ENCODE measurements at places on chromosomes 2 and 18.

DNA sequence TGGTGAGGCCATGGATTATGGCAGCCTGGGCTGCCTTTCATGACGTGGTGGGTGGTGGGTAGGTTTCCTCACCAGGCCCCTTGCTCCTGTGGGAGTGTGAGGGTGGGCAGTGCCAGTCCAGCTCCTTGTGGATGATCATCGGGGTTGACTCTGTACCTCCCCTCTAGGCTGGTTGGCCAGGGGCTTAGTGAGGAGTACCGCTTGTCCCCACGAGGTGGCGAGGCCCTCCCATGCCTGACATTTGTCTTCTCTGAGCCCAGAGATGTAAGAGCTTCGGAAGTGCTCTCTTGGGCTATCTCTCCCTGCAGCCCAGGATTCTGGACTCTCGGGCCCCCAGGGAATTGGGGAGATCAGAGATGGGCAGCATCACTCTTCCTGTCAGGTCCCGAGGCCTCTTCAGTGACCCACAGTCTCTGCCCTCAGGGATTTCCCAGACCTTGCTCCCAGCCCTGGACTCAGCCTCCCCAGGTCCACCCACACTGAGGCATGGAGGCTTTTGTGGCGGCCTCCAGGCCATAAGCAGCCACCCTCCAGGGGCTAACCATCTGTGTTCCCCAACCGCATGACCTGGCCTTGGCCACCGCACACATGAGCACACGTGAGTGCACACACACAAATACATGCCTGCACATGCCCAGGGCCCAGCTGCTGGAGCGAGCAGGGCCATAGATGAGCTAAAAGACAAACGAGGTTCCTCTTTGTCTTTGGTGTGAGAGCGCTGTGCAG lies 6.5 kb downstream of the SPR start:
- no peak for DNase-seq

GRCh38 chr2:191899410-191899809 lies 52.5 kb upstream of the CAVIN2 start:
- DNase-seq, result no peak

- DNase-seq, result no peak
Measured at GRCh38 chr2:112187046-112187715, 49.0 kb downstream of the FBLN7 start.

DNA sequence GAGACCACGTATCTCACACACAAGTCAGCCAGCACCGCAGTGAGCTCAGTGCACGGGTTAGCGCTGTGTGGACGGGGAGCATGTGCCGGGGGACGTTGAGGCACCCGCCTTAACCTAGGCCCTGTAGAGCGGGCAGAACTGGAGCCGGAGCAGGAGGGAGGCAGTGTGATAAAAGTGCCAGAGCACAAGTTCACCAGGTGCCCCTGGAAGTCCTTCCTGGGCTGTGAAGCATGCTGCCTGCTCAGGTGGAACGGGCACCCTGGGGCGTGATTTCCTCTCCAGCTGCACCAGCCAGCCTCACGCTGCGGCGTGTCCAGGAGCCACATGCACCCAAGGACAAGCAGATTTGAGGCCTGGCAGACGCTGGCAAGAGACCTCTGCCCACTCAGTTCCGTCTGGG lies 50.3 kb downstream of the ITGB1BP1 start:
- no peak for DNase-seq

GRCh38 chr2:161067846-161068350 lies 92.3 kb upstream of the TANK start:
- no peak for DNase-seq

DNA sequence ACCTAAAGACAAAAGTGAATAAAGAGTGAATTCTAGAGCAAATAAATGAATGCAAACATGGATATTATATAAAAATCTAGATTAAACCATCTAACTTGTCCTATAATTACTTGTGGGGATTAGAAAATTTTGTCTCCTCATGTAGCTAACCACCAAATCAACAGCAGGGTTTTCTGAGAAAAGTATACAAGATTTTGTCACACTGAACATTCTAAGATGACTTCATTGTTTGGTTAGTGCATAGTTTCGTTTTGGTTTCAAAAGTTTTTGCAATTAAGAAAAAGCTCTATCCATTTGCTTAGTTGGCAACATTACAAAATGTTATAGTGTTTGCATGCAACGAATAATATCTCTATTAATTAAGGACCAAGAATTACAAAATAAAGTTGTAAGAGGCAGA lies 125.0 kb downstream of the LRP2 start:
- no peak for DNase-seq

DNA sequence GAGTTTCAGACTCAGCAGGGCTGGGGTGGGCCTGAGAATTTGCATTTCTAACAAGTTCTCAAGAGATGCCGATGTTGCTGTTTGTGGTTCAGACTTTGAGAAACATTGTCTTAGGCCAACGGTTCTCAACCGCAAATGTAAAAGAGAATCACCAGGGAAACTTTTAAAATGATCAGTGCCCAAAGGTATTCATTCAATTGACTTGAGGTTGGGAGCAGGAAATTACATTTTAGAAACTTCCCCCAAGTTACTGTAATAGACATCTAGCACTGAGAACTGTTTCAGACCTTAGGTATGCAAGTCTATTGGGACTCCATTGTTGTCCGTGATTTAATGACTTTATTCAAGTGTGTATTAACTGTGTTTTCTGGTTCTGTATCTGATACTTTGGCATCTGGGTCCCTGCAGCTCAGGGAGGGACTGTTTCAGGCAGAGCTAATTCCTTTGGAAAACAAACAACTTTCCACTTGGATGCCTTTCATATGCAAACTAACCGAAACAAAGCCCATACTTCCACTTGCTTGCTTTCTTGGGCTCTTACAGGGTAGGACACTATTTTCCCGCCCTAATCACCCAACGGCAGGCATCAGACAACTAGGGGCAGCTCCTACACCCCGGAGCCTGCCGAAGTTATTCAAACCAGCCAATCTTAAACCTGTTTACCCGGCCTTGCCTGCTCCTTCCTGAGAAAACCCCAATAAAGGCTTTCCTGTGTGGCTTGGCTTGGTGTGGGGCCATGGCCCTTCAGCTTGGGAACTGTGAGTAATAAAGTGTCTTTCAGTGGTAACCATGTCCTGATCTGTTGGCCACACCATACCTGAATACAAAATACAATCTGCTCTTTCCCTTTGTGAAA lies 97.6 kb downstream of the POLE4 start:
- DNase-seq, result no peak

- DNase-seq, result no peak
Measured at GRCh38 chr2:216429428-216429827, 17.1 kb downstream of the SMARCAL1 start.

All from stimulated activated effector memory CD8-positive, alpha-beta T cell treated with anti-CD3 and anti-CD28 coated beads, Interleukin-12 subunit alpha, Interleukin-12 subunit beta, amount 100 ng/mL, for 72 hours (primary cell).